ENCODE measurements at places on chromosomes 7 and 10. TPM values are rescaled to one million over a fixed set of nuclear protein-coding genes. Genes with fewer than 3 reads are reported as not detected.

GRCh38 chr7:30912021-30912730 is 523 bp downstream of the AQP1 start:
- no peak for DNase-seq

DNA sequence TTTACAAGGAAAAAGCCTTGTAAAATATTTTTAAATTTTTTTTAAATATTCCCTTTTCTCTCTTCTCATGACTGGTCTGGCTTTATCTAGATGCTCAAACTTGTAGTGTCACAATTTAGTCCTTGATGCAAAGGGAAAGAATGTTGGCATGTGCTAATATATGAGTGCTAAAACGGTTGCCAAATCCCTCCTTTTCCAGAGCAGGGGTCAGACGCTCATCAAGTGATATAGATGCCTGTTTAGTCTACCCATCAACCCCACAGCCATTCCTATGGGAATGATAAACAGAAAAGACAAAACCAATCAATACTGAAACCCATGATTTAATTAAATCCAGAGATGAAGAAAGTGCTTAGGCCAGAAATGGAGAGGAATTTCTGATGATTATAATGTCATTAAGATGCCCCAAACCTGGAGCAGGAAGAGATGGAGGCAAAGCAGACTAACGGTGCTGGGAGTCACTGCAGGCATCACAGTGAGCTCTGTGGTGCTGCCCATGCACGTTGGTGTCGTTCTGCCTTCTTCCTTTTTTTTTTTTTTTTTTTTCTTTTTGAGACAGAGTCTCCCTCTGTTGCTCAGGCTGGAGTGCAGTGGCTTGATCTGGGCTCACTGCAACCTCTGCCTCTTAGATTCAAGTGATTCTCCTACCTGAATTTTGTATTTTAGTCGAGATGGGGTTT is 210.1 kb upstream of the STK17A start:
- no peak for DNase-seq

- peak; percentile 60 for DNase-seq
Observed at GRCh38 chr7:29194594-29195427, at the start of gene CHN2. Gene CHN2, plus strand, starts transcription at chr7:29194775.

DNA sequence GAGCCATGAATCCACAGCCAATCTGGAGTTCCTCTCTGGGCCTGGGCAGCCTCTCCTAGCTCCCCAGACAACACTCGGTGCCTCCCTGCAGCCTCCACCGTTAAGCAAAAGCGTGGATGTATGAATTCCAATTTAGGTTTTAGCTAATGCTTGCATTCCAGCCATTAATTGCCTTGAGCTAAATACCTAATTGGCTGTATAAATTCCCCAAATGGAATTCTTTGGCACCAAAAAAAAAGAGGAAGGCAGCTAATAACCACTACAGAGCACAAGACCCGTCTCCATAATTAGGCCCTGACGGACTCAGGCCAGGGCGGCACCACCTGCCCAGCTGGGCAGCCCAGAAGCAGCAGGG is 140.5 kb downstream of the PTPRN2 start:
- no peak for DNase-seq

- no peak for DNase-seq
Observed at GRCh38 chr10:133058331-133059092, 29.2 kb upstream of the ADGRA1 start.

- DNase-seq, result peak; percentile 63
Observed at GRCh38 chr10:11685787-11686218, 56.4 kb upstream of the ECHDC3 start.

- DNase-seq, result no peak
Observed at GRCh38 chr7:77157446-77157845, 35.0 kb downstream of the CCDC146 start.

DNA sequence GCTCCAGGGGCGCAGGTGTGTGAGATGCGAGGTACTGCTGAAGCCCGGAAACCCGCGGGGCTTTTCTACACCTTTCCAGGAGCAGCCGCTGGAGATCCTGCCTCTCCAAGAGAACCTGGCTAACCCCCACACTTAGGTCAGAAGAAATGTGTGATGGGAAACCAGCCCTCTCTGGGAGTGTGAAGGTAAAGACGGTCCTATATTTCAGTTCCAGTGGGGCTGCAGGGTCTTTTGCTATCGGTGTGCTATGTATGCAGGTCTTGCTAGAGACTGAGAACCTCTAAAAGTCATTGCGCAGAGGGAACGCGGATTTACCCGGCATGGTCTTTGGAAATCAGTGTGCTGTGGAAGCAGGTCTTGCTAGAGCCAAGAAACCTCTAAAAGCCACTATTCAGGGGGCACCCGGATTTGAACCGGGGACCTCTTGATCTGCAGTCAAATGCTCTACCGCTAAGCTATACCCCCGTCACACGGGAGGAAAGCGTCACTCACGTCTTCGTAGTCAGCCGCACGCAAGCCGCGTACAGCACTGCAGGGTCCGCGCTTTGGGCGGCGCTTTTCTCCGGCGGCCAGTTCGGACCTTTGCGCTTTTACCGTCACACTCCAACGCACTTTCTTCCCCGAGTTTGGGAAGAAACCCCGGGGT is 46.0 kb downstream of the ZNF777 start:
- peak; percentile 57 for DNase-seq

DNA sequence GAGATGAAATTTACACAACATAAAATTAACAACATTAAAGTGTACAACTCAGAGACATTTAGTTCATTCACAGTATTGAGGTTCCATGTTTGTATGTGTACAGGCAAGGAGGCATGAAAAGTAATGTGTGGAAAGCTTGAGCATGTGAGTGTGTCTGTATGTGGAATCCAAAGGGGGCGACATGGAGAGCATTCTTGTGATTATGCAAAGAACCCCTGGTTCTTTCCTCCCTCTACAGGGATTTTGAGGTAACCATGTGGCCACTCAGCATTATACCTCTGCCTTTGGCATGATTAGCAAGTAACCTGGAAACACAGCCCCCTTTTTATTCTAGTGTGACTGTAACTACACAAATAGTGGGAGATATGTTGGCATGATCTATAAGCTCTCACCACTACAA is 21.0 kb downstream of the OR2F1 start:
- no peak for DNase-seq

DNA sequence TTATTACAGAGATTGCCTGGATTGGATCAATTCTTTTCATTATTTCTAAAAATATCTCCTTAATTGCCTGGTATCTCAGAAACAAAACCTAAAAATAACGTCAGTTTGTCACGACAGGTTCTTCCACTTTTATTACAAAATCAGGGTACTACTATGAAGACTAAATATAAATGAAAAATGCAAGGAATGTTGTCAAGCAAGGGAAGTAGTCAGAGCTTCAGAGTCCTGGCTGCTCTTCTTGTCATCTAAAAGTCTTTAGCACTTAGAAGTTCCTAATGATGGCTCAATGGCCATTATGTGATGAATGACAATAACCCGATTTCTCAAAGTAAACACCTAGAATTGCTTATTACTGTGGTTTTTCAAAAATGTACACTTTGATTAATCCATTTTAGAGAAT is 192.2 kb downstream of the SEMA3A start:
- no peak for DNase-seq

DNA sequence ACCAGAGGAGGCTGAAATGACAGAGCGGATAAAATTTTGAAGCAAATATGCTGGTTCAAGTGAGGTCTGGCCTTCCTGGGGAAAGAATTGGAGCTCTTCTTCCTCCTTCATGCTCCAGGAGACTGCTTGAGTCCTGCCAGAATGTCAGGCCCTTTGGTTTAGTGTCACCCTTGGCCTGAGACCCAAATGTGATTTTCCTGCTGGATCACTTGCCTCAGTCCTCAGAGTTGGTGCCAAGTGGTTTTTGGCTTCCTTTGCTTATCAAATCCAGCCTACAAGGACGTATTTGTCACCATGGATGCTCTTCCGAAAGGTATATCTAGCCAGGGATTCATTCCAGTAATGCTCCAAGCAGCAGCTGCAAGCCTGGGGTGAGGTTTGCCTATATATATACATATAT is 118.4 kb downstream of the PLPP4 start:
- DNase-seq, result no peak

GRCh38 chr10:48442809-48443177 is 136.3 kb downstream of the MAPK8 start:
- no peak for DNase-seq

- DNase-seq, result no peak
Observed at GRCh38 chr10:734481-734880, 45.0 kb upstream of the DIP2C start.

DNA sequence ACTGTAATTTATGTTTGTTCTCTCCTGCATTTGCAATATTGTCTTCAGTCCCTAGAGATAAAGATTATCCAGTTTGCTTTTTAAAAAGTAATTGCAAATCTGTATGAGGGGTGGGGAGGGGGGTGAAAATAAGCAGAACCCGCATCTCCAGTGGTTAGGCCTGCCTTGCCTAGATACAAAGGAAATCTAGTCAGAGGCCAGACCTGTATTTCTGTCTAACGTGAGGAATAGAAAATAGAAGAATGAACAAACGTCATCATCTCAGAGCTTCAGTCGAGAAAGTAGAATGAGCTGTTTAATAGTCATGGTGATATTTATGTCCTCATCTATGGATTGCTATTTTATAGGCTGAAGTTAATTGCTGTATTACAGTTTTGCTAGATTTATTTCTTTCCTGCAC is 284.2 kb downstream of the BICC1 start:
- DNase-seq, result no peak

DNA sequence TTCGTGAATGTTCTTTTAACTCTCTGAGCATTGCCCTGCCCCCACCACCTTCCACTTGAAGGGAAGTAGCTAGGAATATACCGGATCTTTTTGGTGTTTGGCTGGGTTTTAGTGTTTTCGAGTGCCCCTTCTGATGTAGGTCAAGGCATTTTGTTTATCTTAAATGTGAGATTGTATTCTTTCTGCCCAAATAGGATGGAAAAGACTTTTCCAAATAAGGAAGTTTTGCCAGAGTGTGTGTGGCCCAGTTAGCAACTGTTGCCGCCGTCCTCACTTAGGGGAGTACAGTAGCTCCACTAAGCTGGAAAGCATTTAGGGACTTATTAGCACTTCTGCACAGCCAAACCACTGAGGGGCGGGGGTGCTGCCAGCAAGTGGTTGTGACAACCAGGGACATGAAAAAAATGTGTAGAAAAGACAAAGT is 29.8 kb upstream of the VCL start:
- DNase-seq, result peak; percentile 80

- DNase-seq, result no peak
Observed at GRCh38 chr7:37945336-37945735, 24.9 kb downstream of the EPDR1 start.

DNA sequence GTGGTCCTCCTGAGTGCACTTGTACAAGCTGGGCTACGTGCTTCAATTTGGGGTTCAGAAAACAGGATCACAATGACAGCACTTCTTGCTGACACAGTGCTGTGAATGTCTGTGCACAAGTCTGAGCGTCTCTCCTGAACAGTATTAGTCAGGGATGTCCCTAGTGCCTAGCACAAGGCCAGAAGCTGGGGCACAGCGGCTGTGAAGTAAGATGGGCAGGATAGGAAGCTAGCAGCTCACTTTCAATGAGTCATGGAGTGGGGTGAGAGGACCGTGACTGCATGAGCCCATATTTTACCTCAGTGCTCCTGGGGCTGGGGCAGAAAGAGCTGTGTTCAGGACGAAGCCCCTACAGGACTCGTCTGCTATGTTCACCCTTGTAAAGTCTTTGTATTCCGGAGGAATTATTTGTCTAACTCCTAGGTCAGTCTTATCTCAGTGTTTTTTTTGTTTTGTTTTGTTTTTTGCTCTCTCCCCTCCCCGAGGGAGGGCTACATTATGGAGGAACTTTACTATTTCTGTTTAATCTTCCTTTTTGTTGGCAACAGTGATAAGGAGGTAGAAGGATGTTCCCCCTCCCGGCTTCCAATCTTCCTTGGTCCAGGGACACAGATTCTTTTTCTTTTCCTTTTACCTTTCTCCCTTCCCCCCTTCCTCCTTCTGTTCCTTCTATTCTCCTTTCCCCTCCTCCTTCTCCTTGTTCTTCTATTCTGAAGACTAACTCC is 2.8 kb upstream of the LRMDA start:
- DNase-seq, result no peak

DNA sequence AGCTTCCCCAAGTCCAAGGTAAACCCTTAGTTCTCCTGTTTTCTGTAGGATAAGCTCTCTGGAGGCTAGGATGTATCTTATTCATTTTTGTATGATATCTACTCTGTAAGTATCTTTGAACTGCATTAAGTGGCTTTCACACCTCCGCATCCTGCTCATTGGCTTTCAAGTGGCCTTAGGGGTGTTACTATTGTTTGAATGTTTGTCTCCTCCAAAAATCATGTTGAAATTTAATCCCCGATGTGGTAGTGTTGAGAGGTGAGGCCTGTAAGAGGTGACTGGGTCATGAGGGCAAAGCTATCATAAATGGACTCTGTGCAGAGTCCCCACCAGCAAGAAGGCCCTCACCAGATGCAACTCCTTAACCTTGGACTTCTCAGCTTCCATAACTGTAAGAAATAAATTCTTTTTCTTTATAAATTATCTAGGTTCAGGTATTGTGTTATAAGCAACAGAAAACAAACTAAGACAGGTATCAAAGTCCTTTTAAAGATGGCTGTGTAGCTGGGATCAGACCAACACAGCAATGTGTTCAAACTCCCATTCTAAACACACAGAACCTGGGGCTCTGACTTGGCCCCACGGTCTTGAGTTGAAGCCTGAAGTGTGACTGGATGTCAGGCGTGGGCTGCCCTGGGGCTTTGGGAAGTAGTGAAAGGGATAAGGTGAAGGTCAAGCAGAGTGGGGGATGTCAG is 25.9 kb downstream of the TBXAS1 start:
- no peak for DNase-seq

DNA sequence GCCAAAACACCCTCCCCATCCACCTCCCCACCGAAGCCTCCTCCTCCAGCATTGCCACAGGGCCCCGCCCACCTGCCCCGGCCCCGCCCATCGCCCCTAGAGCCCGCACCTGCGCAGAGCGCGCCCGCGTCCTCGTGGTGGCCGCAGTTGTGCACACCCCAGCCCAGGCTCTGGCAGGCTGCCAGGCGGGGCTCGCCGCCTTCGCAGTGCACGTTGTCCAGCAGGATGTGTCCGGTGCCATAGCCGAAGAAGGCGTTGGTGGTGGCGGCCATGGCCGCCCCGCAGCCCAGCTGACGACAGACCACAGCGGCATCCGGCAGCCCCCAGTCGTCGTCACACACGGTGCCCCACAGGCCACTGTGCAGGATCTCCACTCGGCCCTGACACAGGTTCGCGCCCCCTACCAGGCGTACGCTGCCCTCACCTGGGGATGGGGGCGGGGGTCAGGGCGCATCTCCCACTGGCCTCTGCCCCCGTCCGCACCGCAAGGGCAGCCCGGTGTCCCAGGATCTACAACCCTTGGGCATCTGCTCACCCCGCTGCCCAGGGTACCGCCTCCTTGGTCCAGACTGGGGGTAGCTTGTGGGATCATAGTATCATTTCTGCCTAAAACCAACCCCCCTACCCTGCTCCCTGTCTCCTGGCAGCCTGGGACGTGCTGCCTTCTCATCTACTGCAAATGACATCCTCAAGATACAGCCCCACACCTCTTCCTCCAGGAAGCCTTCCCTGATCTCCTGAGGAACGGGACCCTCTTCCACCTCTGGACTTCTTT is 11.9 kb downstream of the SSC4D start:
- DNase-seq, result peak; percentile 82

Gene WDR86
- total RNA-seq, result 151 TPM

Gene STARD3NL
- total RNA-seq, result 53.1 TPM

Gene PDZD7
- 0.24 TPM for total RNA-seq

Gene IL2RA
- total RNA-seq, result 11.3 TPM

Gene OPN1SW
- not detected for total RNA-seq

Gene STN1
- total RNA-seq, result 20.7 TPM
